NCI-H1930 (cell line): ENCODE measurements at places on chromosomes 3 and 15.

DNA sequence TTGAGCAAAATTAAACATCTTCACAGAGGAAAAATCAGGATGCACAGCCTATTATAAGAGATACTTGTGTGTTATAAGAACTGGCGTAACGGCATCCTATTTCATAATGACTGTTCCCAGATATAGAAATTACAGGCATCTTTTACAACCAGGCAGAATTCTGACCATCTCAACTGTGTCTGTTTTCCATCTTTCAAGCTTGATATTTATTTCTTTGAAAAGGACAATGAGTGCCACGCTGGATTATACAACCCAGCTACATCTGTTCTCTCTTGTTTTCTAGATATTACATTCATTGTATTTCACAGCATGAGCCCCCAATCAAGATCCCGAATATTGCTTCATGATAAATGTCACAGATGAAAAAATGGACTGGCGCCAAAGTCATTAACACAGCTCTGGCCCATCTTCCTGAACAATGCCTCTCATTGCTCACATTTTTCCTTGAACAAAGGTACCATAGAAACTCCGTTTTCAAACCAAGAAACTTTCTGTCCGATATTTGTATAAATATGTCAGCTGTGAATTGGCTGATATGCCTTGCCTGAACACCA, 420.6 kb downstream of the TBL1XR1 start:
- DNase-seq: no peak

- no peak for DNase-seq
These were observed 28.3 kb downstream of the CAPN3 start for GRCh38 chr15:42387603-42388002.

DNA sequence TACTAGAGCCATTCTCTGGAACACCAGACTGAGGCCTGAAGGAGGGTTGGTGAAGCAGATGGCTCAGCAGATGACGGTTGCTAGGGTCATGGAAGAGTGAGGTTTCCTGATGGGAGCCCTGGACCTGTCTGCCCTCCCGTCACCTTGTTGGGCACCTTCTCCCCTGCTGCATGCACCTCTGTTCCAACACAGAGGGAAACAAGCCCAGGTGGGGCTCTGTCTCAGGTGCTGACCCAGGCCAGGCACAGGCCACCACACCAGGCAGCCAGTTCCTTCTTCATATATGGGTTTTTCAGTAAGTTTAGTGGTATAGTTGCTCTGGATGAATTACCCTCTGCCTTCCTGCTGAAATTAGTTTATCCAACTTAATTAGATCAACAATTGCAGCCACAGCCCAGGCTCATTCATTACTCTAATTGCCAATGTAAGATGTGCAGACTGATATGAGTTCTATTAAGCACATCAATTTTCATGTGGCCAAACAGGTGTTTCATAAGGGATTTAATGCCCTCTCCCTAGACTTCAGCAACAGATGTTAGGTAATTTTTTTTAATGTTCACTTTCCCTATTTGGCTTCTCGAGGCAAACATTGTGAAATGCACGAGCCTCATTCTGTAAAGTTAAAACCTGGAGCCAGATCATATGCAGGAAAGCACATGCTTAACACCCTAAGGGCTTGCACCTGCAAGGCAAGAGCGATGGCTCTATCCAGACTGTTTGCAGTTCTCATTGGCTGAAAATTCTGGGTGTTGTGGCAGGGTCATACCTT, 174.8 kb downstream of the CHDH start:
- DNase-seq: no peak

GRCh38 chr3:162370141-162370540, 873.5 kb downstream of the OTOL1 start:
- no peak for DNase-seq

DNA sequence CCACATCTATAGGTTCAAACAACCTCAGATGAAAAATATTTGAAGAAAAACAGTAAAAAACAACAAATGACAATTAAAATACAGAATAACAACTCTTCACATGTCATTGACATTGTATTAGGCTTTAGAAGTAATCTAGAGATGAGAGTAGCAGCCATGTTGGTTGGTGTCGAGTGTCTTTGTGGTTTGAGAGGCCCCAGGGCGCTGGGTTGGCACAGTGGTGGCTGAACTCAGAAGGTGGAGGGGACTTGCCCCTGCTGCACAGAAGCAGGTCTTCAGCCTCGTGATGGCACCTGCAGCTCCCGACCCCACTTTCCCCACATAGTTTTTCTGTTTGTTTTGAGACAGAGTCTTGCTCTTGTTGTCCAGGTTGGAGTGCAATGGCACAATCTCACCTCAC, 187.2 kb downstream of the OSBPL10 start:
- no peak for DNase-seq

- no peak for DNase-seq
These were observed 79.4 kb downstream of the SMAD3 start for GRCh38 chr15:67144609-67145311.

DNA sequence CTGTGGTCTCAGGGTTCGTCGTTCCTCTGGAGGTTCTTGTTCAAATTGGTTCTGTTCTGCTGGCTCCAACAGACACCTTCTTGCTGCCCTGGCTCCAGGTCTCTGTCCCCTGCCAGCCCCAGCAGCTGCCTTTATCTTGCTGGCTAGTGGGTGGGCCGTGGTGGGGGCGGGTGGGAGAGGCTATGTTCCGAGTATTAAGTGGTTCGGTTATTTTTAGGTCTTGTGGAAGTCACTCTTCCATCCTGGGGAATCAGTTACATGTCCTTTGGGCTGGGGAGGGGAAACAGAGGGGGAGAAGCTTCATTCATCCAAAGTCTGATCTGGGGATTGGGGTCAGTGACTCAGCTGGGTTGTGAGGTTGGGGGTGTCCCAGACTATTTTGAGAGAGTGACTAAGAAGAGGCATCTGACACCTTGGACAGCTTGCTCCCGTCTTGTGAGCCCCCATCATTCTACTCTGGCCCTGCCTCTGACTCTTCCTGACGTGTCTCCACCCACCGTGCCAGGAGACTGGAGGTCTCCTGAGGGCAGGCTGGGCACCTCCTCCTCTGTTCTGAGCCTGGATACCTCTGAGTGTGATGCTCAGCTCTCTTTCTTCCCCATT, at the start of gene XIRP1:
TSS of gene XIRP1 (minus strand) at position 106 of the 603 bp plus-strand sequence. CDS start 3,150 bp downstream, outside the sequence.
- no peak for DNase-seq

DNA sequence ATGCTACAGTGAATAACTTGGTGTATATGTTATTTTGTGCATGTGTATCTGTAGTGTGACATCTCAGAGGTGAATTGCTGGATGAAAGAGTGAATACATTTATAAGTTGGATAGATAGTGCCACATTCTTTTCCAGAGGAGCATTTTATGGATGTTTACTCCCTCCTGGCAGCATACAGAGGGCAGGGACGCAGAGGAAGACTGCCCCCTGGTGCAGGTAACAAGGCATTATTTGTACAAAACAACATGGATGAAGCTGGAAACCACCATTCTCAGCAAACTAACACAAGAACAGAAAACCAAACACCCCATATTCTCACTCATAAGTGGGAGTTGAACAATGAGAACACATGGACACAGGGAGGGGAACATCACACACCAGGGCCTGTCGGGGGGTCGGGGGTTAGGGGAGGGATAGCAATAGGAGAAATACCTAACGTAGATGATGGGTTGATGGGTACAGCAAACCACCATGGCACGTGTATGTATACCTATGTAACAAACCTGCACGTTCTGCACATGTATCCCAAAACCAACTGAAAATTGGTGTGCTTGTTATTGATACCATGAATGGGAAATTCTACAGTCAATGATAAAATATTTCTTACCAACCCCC, 57.9 kb upstream of the CTXND1 start:
- DNase-seq: no peak

DNA sequence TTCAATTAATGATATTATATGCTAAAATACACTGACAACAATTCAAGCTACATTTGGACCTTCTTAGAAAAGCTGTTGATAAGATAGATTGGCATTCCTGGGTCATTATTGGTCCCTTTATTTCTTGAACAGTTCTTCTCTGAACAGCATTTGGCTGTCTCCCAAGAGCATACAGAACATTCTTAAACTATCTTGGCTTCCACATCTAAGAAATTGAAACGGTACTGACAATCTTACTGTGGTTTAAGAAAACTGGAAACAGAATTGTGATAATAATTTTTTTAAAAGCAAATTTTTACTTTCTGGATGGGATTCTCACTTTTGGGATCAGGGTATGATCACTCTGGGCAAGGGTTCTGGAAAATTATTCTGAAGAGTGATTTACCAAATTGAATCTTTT, 161.7 kb upstream of the ZNF385D start:
- no peak for DNase-seq

- no peak for DNase-seq
These were observed 36.5 kb downstream of the FAM98B start for GRCh38 chr15:38490242-38490922.

GRCh38 chr3:123392871-123393620, 55.8 kb downstream of the ADCY5 start:
- DNase-seq: no peak

- no peak for DNase-seq
These were observed 17.5 kb upstream of the PLSCR1 start for GRCh38 chr3:146561879-146562278.

- DNase-seq: no peak
These were observed 35.3 kb downstream of the FSIP1 start for GRCh38 chr15:39747326-39747725.

GRCh38 chr3:67109651-67110204, 111.6 kb downstream of the KBTBD8 start:
- DNase-seq: no peak

DNA sequence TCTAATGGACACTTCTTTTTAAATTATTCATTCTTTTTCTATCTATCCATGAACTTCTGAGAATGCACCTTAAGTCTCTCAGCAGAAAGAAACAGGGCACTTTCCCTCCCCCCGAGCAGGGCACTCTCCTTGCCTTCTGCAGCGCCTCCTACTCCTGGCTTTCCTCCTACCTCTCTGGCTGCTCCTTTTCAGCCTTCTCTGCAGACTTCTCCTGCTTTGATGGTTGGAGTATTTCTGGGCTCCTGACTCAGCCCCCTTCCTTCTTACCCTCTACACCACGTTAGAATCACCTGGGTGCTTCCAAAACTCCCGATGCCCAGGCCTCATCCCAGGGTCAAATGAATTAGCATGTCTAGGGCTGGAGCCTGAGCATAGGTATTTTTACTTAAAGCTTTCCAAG, 3.4 kb downstream of the SCN5A start:
- no peak for DNase-seq

DNA sequence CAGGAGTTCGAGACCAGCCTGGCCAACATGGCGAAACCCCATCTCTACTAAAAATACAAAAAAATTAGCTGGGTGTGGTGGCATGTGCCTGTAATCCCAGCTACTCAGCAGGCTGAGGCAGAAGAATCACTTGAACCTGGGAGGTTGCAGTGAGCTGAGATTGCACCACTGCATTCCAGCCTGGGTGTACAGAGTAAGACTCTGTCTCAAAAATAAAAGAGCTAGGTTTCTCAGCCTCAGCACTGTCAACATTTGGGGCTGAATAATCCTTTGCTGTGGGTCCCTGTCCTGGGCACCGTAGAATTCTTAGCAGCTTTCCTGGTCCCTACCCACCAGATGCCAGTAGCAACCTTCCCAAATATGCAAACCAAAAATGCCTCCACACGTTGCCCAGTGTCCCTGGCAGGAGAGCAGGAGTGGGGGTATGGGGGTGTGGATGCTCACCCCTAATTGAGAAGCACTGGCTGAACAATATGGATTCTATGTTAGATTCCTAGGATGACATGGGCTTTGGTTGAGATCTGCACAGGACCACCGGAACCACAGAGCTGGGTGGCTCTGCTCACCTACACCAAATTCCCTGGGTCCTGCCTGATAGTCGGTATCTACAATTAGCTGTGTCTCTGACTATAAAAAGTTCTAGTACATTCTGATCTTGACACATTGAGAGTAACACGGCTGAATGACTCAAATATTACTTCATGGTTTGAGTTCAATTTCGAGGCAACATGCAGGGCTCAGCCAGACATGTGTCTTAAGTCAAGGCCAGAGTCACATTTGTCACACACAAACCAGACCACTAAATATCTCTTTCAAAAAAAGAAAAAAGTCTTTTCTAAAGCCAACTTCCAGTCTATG, 577.0 kb upstream of the MDFIC2 start:
- DNase-seq: no peak

DNA sequence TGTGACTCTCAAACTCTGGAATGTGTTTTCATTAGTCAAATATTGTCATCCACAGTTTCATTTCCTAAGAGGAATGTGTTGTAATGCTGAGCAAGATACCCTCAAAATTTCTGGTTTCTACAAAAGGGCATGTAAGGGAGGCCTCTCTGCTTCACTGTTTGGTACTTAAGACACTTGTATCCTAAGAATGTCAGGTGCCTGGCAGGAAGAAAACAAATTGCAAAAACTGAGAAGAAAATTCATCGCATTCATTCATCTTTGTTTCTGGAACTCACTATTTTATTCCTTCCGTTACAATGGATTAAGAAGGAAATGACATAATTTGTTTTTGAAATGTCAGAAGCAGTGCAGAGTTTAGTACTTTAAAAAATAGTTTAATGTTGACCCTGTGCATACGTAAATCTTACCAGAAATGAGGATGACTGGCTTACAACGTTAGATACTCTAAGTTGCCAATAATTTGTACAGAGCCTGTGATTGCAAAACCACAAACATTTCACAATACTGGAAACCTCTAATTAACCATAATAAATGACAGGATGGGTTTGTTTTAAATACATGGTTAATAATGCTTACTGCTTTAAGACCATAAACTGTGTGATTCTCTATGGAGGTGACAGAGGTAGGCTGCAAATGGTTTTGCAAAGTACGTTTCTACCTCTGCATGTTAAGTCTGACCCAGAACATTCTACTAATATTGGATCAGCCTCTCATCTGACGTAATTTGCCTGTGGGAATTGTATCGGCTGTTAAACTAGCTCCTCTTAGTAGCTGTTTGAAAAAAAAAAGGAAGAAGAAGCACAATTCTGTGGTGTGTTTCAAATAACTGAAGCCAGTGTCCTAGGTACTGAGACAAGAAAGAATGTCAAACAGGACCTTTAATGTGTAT, 477.8 kb downstream of the RBMS3 start:
- no peak for DNase-seq

DNA sequence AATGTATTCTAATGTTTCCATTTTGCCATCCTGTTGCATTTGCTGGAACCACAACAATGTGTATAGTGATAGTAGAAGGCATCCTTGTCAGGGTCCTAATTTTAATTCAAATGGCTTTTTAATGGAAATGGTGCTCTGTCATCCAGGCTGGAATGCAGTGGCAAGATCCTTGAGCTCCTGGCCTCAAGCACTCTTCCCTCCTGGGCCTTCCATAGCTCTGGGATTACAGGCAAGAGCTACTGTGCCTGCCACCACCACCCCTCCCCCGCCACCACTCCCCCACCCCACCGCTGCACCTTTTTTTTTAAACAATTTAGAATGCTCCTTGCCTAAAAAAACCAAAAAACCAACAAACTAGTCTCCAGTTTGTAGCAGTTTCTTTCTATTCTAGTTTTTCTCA, 15.2 kb upstream of the IQCF6 start:
- DNase-seq: no peak

GRCh38 chr3:4799266-4800256, 179.7 kb upstream of the BHLHE40 start:
- DNase-seq: no peak

GRCh38 chr3:171842864-171843518, at the start of gene TMEM212:
TMEM212 (plus strand) TSS chr3:171843349; CDS start chr3:171843384, 35 bp downstream.
- DNase-seq: no peak
